ENCODE measurements at places on chromosomes 7 and 10.

DNA sequence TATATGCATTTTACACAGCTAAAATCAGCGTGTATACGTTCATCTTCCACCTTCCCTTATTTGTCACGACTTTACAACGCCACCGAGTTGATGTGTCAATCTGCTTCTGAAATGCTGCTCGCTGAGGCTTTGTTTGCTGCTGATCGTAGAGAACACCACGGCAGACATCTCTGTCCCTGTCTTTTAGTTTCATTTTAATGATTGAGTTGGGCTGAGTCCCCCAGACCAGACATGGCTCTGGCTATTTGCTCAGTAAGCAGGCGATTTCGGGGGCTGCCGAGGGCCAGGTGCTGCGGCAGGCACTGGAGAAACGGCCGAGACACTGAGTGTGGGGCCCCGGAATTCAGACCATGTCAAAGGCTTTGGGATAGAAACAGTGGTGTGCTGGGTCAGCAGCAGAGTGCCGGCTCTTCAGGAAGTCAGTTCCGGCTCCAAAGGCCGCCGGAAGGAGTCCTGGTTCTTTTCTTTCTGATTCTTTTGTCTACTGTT, 5.0 kb downstream of the LRRC27 start:
- no peak for DNase-seq

DNA sequence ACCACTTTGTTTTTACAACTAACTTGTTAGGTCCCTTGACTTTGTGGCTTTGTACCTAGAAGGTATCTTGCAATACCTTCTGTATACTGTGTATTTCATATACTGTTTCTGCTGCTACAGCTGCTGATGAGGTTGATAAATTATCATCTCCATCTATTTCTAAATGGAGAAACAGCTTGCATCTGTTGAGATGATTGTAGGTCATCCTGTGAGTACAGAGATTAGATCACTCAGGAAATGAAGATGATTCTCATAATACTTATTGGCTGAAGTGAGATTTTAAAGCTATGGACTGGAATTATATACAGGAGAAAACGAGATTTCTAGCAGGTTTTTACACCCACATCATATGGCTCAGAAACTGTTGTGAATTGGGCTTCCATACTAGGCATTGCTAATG, 280.5 kb downstream of the KCND2 start:
- DNase-seq: no peak

GRCh38 chr7:26073041-26073440, 79.0 kb upstream of the NFE2L3 start:
- no peak for DNase-seq

GRCh38 chr10:131141207-131141606, 170.3 kb downstream of the TCERG1L start:
- no peak for DNase-seq

GRCh38 chr7:90869335-90869734, 273.2 kb downstream of the CDK14 start:
- no peak for DNase-seq

GRCh38 chr7:151511946-151512345, 7.7 kb downstream of the RHEB start:
- no peak for DNase-seq

- DNase-seq: no peak
Measured at GRCh38 chr7:2482725-2483451, 6.7 kb upstream of the GRIFIN start.

DNA sequence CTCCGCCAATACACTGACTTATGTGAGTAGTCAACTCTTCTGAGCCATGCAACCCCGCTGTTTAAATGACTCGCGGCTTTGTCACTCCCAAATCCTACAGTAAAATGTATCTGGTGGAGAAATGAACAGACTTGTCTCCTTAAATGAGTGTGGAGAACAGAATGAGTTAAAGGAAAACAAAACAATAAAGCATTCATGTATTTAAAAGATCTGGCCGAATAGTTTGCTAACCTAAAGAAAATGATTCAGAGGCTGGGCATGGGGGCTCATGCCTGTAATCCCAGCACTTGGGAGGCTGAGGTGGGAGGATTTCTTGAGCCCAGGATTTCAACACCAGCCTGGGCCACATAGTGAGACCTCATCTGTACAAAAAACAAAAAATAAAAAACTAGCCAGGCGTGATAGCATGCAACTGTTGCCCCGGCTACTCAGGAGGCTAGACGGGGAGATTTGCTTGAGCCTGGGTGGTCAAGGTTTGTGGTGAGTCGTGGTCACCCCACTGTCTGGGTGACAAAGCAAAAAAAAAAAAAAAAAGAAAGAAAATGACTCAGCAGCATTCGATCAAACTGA, 86.5 kb upstream of the PFKP start:
- no peak for DNase-seq

DNA sequence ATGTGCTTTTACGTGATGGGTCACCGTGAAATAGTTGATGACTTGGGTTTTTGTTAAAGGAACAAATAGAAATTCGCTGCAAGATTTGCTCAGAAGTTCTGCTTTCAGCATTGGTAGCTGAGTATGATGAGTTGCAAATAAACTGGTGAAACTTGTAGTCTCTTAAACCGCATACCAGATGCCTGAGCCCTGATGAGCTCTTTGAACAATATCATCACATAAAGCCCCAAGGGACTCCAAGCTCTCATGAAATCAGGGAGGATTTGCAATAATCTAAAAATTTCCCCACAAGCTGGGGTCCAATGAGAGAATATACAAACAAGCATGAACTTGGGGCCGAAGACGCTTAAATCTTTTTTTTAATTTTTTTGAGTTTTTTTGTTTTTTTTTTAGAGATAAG, 312.4 kb downstream of the CALN1 start:
- no peak for DNase-seq

DNA sequence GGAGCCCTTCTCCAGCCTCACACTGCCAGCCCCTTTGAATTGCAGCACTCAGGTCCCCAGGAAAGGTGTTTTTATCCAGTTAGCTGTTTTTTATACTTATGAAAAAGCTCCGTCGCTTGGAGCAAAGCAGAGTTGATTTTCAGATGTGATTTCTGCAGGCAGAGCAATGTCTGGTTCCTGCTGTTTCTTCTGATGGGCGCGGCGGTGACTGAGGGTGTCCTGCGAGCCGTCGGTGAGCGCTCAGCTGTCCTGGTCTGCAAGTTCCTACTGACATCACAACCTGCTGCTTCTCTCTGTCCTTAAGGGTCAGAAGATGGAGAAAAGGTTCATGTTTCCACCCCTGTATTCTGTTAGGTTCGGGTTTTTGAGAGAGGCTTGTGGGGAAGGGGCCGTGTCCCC, 109.6 kb upstream of the FAM20C start:
- no peak for DNase-seq

DNA sequence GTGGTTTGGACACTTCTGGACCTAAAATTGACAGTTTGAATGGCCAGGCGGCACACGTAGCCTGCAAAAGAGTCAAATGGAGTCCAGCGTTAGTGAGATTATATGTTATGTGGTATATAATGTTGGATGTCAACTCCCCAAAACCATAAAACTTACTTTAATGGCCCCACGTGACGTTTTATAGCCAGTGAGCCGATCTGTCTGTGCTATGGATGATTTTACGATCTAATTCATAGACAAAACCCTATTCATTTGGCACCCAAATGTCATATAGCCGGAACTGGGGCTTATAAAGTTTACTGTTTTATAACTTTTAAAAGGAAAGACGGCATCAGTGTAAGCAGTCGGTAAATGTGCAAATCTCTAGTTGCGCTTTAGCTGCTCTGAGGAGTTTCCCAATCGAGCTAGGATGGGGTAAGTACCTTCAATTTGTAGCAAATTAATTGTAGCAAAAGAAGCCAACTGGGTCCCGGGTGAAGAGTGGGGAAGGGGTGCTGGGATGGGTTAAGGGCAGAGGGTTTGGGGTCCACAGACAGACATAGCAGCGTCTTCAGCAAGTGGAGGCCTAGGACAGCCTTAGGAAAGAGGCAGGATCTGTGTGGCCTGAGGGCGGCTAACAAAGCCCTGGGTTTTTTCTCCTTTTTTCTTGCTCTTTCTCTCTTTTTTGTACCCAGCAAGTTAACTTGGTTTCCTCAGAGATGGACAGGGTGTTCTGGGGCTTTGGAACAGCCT, 3.2 kb downstream of the HOXA5 start:
- no peak for DNase-seq

GRCh38 chr10:28533186-28533564, 257 bp downstream of the WAC start:
- no peak for DNase-seq

DNA sequence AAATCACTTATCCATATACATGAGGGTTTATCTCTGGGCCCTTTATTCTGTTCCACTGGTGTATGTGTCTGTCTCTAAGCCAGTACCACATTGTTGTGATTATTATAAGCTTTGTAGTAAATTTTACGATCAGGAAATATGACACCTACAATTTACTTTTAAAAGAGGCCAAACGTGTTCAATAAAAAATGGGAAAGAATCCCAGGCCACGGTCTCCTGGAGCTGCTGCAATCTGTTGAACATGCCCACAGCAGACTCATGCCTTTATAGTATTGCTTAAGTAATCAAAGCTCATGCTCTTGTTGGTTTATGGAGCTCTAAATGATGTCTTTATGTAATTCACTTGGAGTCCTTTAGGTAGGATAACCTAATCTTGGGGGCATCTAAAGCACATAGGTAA, 273.0 kb downstream of the ZMYND11 start:
- DNase-seq: no peak

GRCh38 chr10:47094126-47094525, 182.9 kb downstream of the PTPN20 start:
- DNase-seq: no peak

GRCh38 chr7:78539825-78540224, 741.3 kb downstream of the PHTF2 start:
- DNase-seq: no peak

DNA sequence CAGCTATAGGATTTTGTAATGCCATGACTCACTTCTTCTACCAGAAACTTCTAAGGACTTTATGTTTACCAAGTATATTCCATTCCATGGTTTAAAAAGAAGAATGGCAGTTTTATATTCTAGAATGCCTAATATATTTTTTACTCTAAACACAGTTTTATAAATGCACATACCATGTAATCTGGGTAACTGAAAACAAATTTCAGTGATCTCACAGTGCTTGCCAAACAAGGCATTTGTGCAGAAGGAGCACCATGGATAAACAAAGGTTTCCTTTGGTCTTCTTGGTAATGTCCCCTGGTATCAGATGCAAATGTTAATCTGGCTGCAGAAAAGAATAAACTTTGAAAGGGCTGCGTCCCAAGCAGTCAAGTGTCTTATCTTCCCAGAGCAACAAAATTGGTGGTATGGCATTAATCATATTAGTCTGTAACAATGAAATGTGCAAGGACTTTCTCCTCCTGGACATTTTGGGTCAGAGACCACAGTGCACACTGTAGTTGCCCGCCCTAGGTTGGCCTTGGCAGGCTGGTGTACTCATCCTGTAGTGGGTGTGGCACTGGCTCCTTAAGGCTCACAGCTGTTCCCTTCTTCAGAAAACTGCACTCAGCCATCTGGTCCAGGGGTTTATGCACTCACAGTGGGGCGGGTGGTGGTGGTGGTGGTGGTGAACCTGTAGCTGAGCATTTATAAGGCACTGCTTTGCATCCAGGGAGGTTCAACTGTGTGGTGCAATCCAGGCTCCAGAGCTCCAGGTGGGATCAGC, 56.7 kb downstream of the LAMB4 start:
- no peak for DNase-seq

- no peak for DNase-seq
Measured at GRCh38 chr10:133084491-133084890, 3.2 kb upstream of the ADGRA1 start.
